ENCODE measurements at places on chromosomes 6 and 20.
A peak's percentile ranks its signal among the peaks of the same experiment; 100 is the strongest.

DNA sequence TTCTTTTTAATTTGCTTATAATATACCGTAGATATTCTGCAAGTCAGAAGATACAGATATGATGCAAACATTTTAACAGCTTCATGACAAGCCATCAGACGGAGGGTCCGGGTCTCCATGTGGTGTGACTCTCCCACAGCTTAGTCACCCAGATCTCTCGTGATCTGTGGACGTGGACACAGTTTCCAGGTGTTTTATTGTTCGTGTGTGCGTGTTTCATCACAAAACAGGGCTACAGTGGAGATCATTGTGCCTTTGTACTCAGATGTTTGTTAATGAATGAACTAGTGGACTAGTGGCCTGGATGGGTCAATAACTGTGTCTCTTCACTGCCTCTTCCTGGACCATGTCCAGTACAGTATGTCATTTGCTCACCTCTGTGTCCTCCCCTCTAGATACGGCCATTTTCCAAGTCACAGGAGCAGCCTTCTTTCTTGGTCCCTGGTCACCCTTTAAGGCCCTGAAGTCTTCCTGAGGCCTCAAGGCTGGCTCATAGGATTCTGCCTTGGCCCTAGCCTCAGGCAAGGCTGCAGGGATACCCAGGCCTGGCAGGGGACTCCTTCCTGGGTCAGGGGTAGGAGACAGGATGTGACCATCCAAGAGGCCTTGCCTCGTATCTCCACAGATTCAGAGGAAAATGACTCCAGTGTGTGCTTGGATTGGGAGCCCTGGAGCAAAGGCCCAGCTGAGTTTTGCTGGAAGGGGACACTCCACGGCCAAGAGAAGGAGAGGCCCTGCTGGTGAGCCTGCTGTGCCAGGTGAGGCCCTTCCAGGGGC is 4.6 kb downstream of the ADIG start:
- no peak for DNase-seq

DNA sequence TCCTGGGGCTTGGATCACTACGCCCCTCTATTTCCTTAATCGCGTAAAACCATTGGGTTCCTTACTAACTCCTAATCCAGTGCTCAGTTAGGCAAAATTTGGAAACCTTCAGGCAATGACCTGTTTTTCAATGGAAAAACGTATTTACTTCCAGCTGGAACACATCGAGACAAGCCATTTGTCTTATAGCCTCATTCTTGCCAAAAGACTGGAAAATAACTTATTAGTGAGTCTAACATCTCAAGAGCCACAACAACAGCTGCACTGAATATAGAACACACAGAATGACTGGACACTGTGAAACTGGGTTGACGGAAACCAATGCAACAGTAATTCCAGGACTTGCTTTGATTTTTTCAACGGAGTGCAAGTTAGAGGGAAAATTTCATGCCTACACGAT is 125.2 kb upstream of the MAP3K7 start:
- no peak for DNase-seq

- DNase-seq = no peak
Observed at GRCh38 chr6:52077180-52077884, 10.1 kb downstream of the PKHD1 start.

- no peak for DNase-seq
Observed at GRCh38 chr6:167764713-167765479, 61.8 kb upstream of the AFDN start.

GRCh38 chr6:56026455-56027180 is 151.2 kb upstream of the BMP5 start:
- no peak for DNase-seq

DNA sequence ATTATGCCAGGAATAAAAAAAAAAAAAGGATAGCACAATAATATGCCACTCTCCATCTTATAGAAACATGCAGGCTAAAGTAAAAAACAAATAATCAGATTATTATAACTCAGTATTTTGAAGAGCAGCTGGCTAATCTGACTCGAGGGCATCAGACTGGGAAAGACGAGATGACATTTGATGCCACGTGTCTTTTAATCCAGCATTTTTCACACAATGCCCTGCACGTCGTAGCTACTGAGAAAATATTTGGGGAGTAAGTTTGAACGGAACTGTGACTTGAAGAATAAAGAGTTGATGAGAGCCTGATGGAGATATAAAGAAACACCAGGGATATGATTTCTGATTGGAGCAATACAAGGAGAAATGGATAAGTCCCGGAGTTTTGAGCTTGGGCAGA is 237.7 kb downstream of the ARID1B start:
- DNase-seq = no peak

GRCh38 chr20:38106461-38106860 is 58.6 kb downstream of the TGM2 start:
- DNase-seq = no peak

DNA sequence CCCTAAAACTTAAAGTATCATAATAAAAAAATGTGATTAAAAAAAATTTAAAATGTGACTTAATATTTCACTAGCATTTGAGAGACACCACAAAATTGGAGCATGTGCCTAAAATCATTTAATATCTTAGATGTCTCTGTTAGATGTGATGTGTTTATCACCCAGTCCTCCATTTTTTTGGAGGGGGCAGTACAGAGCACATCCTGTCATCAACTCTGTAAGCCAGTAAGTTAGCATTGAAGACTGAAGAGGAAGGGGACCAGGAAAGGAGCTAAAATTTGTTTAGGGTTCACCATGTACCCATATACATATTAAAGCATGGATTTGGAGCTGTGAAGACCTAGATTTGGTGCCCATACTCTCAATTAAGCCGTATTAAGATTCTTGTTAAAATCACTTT is 30.7 kb upstream of the ADIG start:
- DNase-seq = no peak

- no peak for DNase-seq
Observed at GRCh38 chr6:104226790-104227446, 632.8 kb downstream of the HACE1 start.

GRCh38 chr6:55756531-55757031 is 118.8 kb downstream of the BMP5 start:
- DNase-seq = no peak

- DNase-seq = no peak
Observed at GRCh38 chr6:156879186-156879585, 102.0 kb downstream of the ARID1B start.

- DNase-seq = peak; percentile 67
Observed at GRCh38 chr6:34236131-34236442, 586 bp upstream of the HMGA1 start.

DNA sequence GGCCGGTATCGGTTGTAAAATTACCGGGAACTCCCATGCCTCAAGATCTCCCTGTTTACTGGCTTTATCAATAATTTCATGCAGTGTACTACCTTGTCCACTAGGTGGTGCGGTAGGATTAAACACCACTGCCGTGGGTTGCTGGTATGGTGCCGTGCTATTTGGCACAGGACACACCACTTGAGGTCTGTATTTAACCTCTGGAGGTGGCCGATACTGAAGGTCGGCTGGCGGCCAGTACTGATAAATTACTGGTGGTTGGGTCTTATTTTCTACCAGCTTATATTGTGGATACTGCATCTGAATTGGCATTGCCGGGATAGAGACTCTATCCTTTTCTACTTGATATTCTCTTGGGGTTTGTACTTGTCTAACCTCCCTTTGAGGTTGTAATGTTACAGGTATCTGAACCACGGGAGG is 14.3 kb upstream of the PTCRA start:
- DNase-seq = peak; percentile 58

DNA sequence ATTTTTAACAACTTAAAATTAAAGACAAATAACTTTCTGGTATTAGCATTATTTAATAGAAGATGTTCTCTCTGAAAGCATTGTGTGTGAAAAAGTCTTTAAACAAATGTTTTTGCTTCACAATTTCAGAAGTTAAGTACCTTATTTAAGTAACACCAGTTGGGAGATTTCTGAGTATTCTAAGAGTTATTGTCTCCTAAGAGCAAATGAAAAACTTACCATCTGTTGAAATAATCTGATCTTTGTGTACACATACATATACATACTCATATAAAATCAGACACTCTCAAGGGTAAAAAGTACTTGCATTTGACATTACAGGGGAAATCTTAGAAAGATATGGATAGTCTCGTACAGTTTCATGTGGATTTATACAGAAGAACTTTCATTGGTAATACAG is 2.4 kb downstream of the BTBD3 start:
- no peak for DNase-seq

DNA sequence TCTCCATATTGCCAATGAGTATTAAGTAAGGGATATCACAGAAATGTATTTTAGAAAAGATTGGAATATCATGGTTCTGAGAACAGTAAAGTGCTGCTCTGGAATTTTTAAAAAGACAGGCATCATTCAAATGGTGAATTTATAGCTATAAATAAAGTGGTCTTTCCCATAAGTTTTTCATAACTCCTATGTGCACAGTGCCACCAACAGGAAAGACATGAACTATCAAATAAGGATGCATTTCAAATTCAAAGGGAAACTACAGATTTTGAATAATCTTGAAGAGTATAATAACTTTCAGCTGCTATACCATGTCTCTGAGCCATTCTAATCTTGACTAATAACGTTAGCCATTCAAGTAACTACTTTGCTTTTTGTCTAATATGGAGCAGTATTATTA is 456.8 kb upstream of the GJE1 start:
- DNase-seq = no peak

DNA sequence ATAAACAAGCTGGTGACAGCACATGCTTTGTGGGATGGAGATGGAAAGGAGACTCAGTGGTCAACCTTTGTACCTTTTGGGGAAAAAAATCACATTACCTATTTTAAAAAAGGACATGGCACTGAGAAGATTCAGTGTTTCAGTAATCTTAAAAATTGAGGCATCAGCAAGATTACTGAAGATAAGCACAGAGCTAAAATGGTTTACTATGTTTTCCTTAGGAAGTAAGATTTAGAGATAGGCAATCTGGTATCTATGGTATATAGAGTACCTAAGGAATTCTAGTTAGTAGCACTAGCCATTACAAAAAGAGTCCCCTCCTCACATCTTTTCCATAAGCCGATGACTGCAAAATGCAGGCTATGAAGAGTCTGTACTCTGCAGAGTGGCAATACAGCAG is 35.7 kb downstream of the TOMM6 start:
- DNase-seq = no peak

DNA sequence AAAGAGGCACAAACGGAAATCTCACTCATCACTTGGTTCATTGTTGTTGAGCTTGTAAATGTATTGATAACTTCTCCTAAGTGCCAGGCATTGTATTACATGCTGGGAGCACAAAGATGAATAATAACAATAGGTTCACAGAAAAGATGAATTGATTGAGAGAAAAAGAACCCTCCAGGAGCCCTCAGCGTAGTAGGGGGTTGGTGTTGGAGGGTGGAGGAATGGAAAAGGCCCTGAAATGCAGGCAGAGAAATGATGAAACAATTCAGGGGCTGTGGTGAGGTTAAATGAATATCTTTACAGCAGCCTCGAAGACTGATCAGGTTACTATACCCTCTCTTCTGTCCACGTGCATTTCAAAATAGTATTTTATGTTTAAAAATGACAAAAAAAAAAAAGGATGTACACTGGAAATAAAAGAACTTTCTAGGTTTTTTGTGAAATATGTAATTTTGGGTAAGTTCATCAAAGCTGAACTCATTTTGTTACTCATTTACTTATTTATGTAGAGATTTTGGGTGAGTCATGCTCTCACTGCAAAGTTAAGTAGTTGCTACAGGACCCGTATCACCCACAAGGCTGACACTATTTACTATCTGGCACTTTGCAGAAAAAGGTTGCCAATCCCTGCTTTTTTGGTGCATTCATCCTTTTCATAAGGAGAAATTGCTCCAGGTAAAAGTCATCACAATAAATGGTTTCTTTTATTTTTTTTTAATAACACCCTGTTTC is 277.3 kb downstream of the ZNF217 start:
- no peak for DNase-seq

DNA sequence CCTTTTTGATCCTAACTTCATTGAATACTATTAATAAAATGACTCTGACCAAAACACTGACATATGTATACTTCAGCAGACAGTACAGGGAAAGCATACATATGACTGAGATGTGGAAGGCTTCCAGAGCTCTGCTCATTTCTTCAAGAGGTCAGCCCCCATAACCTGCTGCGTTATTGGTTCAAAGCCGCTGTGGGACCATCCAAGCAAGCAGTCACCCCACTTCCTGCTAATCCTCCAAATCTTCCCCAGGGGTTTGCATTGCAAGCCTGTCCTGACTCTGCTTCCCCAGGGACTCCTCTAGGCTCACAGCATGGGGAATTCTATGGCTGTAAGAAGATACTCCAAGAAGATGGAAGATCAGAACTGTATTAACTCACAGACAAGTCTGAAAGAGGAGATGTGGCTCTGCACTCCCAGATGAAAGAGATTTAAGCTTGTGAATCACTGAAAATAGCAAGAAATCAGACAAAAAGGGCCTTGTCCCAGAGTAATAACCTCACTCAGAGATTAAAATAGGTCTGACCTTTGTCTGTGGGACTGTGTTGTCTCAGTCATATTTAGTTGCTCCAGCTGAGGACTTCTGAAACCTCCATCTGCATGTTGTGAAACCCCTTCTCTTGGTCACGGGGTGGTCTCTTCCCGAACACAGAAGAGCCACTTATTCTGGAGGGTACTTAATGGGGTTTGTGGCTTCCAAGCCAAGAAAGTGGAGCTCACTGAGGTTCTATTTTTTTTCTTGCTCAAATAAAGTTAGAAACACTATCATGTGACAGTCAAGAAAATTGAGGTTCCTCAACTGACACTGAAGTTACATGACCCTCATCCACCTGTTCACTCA is 101.5 kb upstream of the MARCKS start:
- no peak for DNase-seq

Data from activated naive CD4-positive, alpha-beta T cell treated with anti-CD3 and anti-CD28 coated beads, Interleukin-2, amount 50 U/mL, for 16 hours (primary cell).